ACHN (cell line): ENCODE measurements at places on chromosomes 13 and 19.

- DNase-seq, result peak; percentile 20
Measured at GRCh38 chr19:590396-590745, 690 bp downstream of the HCN2 start.

GRCh38 chr13:92590503-92590908, 636.1 kb upstream of the GPC6 start:
- DNase-seq, result no peak

GRCh38 chr19:28403690-28404089, 809.3 kb downstream of the UQCRFS1 start:
- peak; percentile 26 for DNase-seq

GRCh38 chr19:46787331-46788261, 798 bp downstream of the SLC1A5 start:
- DNase-seq, result peak; percentile 59

DNA sequence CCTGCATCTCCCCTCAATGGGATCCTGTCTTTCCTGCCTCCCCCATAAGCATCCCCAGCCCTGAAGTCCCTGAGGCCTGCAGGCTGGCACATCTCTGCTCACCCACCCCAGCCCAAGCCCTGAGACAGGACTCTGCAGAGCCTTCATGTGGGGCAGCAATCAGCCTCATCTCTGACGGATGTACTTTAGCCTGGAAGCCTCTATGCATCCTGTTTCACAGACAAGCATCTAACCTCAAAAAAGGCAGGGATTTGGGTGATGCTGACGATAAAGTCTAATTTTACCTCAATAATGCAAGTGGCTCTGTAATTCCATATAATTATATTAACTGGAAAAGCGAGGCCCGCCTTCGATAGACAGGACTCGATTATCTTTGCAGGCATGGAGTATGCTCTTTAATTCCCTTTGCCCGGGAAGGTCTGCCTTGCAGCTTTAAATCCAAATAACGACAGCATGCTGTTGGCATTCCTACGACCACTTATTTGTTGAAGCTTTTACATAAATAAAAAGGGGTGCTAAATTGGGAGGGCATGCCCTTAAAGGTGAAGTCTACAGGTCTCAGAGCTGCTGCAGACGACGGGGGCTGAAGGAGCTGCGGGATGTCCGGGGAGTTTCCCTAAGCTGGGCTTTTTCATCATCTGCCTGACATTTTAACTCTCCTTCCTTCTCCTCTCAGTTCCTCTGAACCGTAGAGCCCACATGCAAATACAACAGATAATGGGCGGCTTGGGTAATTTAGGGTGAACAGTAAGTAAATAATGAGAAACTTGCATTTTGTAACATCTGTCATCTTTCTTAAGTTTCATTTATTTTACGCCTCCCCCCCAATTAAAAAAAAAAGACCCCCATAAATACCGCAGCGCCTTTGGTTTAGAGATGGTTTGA, 211.5 kb downstream of the URI1 start:
- DNase-seq, result no peak

- no peak for DNase-seq
Measured at GRCh38 chr13:53112522-53112921, 83.9 kb downstream of the OLFM4 start.

- DNase-seq, result no peak
Measured at GRCh38 chr19:48194041-48194843, 23.8 kb downstream of the ZSWIM9 start.

DNA sequence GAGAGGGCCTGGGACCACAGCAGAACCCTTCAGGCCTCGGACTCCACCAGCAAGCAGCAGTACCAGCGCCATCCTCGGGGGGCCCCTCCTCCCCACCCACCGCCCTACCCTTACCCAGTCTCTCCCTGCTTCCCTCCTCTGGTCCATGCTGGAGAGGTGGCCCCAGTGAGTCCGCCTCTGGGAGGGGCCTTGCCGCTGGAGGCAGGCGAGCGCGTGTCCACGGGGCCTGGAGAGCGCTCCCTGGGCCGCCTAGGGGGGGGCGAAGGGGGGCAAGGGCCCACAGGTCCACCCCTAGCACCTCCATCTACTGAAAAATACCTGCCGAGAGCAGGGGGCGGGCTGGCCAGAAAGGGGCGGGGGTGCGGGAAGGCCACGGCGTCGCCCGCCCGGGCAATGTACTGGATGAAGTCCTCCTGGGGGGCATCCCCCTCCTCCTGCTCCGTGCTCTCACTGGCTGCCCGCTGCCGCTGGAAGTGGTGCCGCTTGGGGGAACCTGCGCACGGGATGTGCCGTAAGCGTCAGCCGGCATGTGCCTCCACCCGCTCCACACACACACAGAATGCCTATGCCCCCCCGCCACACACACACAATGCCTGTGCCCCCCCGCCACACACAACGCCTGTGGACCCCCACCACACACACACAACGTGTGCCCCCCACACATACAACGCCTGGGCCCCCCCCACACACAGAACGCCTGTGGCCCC, 6.9 kb downstream of the CBARP start:
- no peak for DNase-seq

GRCh38 chr19:3365836-3366752, at the start of gene NFIC:
NFIC (plus strand) TSS chr19:3366583; CDS start chr19:3366637, 54 bp downstream.
- peak; percentile 64 for DNase-seq

DNA sequence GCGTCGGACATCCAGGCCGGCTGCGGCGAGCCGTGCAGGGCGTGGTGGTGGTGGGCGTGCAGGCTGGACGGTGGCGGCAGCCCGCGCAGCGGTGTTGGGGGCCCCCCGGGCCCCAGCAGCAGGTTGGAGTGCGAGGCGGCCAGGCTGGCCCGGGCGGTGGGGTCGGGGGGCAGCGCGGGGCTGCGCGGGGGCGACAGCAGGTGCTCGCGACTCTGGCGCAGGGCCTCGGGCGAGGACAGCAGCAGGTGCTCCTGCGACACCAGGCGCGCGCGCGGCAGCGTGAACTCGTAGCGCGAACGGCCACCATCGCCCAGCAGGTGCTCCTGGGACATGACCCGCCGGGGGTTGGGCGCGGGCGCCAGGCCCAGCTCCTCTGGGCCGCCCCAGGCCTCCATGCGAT, 9.8 kb downstream of the SHISA7 start:
- no peak for DNase-seq

- DNase-seq, result no peak
Measured at GRCh38 chr13:92941167-92941566, 285.4 kb upstream of the GPC6 start.

- DNase-seq, result no peak
Measured at GRCh38 chr19:18460900-18461299, 23.0 kb upstream of the ISYNA1 start.

DNA sequence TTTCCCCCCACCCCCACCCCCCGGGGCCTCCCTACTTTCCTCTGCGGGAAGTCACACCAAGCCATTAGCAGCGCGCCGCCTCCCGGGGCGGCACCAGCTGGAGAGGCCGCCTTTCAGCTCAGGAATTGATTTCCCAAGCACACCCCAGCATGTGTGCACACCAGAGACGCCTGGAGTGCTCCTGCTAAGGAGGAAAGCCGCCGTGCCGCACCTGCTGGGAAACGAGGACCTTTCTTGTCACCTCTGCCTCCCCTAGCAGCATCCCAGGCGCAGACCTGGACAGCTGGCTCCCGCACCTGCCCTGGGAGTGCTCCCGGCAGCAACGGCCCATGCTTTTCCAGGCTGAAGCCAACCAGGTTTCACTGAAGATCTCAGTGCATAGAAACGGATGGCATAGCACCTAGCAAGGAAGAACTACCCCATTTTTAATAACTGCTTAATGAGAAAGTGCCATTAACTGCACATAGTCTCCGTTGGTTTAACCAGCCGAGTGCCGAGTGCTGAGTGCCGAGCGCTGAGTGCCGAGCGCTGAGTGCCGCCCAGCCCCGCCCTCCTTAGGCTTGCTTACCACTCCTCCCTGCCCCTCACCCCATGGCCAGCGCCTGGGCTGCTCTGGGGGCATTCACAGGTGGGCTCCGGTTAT, 165.0 kb downstream of the USP12 start:
- DNase-seq, result peak; percentile 28

DNA sequence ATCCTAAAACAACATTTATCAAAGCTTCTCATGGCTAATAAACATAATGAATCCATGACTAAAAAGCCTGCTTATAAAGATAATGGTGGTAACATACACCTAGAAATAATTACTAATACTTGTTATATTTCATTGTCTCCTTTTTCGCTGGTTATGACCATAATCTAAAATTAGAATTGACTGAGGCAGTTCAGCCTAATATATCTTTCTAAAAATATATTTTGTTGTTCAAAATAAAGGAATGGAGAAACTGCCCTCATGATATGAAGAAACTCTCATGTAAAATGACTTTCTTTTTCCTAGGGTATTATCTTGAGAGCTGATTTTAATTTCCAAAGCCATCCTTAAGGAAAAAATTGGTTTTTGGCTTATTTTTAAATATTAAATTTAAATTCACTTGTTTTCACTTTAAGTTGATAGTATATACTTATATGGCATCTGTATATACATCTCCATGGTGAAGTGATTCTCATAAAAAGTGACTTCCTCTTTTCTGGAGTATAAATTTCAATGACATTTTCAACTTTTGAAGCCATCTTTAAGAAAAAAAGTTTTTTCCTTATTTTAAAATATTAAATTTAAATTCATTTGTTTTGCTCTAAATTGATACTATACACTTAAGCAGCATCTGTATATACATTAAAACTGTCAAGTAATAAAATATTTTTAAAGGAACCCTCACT, 204.6 kb downstream of the VWA8 start:
- DNase-seq, result no peak

DNA sequence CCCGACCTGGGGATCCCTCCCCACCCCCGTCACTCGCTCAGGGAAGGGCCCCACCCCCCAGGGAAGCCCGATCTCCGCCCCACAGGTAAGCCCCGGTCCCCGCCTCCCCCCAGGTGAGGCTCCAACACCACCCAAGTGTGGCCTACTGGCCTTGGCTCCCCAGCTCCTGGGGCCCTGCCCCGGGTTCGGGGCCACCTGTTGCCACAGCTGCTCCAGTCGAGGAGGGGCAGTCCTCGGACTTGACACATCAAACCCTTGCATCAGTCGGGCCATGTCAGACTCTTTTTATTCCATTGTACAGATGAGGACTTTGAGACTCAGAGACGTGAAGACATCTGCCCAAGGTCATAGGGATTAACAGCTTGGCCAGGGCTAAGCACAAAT, 512 bp downstream of the CC2D1A start:
- DNase-seq, result no peak

- no peak for DNase-seq
Measured at GRCh38 chr19:40355975-40356680, 7.6 kb downstream of the PLD3 start.

DNA sequence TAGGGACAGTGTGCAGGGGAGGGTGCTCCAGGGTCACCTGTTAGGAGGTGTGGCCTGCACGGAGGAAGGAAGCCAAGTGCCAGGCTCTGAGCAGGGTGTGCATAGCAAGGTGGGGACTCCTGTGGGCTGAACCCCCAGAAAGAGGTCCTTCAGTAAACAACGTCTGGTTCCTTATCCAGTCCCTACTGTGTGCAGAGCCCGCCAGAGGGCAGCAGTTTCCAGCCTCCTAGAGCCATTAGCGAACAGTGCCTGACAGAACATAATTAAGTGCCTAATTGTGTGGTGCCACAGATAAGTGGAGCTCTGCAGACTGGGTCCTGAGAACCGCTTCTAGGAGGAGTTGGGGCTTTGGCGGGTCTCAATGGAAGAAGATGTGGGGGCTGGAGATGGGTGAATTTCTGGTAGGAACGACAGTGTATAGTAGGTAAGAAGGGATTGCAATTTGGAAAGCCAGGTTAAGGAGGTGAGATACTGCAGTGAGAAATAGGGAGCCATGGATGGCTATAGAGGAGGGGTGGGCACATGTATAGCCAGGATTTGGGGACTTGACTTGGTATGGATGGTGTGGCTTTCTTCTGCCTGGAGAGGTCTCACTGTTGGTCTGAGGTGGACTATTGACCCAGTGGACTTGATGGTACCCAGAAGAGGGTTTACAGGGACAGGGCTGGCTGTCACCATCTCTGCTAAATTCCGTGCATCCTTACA, 323.1 kb downstream of the ZNF536 start:
- DNase-seq, result no peak

DNA sequence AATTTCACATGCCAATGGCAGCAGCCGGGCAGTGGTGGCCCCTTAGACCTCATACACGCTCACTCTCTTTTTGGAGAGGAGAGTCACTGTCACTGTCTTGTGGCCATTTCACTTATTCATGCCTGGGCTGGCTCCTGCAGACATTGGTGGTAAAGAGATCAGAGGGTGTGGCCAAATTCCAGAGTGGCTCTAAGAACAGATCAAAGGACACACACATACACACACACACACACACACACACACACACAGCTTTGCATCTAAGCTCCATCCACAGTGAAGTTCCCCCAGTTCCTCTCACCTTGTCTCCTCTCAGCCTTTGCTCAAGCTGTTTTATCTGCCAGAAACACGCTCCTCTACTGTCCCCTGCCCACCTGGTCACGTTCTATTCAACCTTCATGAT, 46.5 kb upstream of the KPNA3 start:
- no peak for DNase-seq

DNA sequence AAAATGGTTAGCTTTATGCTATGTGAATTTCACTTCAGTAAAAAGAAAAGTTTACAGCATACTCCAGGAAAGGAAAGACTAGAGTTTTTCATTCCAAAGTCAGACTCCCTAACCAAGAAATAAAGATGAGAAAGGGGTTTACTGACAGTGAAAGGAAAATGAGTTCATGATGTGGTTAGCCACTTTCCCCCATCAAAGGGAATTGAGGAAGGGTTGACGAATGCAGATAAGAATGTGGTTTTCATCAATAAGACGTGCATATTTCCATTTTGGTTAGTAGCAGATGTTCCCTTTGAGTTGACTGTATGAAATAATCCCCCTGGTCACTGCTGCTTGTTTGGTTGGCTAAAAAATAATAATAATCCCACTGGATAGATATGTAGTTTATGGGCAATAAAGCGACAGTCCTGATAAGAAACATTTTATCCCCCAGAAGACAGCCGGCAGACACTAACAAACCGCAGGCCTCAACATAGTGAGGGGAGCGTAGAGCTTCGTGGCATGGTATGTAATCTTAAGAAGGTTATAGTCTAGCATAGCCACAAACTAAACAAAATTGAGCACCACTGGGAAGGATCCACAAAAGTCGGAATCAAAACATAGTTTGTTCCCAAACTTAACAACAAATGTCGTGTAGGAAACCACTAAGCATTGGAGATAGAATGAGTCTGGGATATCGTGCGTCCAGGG, 114.8 kb downstream of the COL4A2 start:
- DNase-seq, result no peak

- no peak for DNase-seq
Measured at GRCh38 chr13:74678308-74678965, 544.2 kb upstream of the KLF12 start.

DNA sequence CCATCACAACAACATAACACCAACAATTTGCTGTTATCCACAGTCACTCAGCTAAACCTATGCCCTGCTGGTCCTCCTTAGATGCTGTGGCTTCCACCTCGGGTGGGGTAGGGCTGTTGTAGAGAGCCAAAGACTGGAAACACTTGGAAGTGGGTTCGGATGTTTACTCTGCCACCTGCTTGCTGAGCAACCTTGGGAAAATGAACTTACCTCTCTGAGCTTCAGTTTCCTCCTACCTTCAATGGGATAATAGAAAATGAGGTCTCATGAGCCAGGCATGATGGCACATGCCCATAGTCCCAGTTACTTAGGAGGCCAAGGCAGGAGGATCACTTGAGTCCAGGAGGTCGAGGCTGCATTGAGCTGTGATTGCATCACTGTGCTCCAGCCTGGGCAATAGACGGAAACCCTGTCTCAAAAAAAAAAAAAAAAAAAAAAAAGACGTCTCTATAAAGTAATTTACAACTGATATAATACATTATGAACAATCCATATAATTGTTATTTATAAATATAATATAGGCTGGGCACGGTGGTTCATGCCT, 3.3 kb upstream of the SYCN start:
- DNase-seq, result no peak
